A549 treated with CORT108297 at 1 μM for 4 hours (cell line): ENCODE measurements at places on chromosomes 11 and 22. TPM values are rescaled to one million over a fixed set of nuclear protein-coding genes. Genes with fewer than 3 reads are reported as not detected.

DTX4 gene
- total RNA-seq = 4.1 to 5.6 TPM (median 4.8 TPM) in 5 replicates

NPAS4 gene
- not detected in 5 replicates for total RNA-seq

POLR2L gene
- total RNA-seq = 590 to 758 TPM (median 644 TPM) in 5 replicates

PARVG gene
- total RNA-seq = 0.01 TPM in 1 of 5 replicates, not detected in the others

RPS13 gene
- total RNA-seq = 1,499 to 1,926 TPM (median 1,536 TPM) in 5 replicates

FAM180B gene
- not detected in 5 replicates for total RNA-seq

ZC3H12C gene
- 5.2 to 10.1 TPM (median 8.3 TPM) in 5 replicates for total RNA-seq

PTDSS2 gene
- 35.2 to 48.7 TPM (median 46.0 TPM) in 5 replicates for total RNA-seq

KRTAP5-2 gene
- not detected in 5 replicates for total RNA-seq

CELSR1 gene
- total RNA-seq = 23.0 to 28.8 TPM (median 28.0 TPM) in 5 replicates

CDC42BPG gene
- total RNA-seq = 1.0 to 3.0 TPM (median 1.8 TPM) in 5 replicates

SEZ6L gene
- not detected in 5 replicates for total RNA-seq

KCNJ5 gene
- total RNA-seq = 0.01 to 0.03 TPM (median 0.02 TPM) in 5 replicates

GRAMD1B gene
- total RNA-seq = 28.4 to 45.0 TPM (median 41.9 TPM) in 5 replicates

CST6 gene
- total RNA-seq = not detected in 5 replicates

FGF3 gene
- not detected in 5 replicates for total RNA-seq

CSRP3 gene
- not detected in 5 replicates for total RNA-seq

SCN3B gene
- 0.09 to 0.22 TPM (median 0.16 TPM) in 5 replicates for total RNA-seq

NCAPH2 gene
- 33.1 to 39.8 TPM (median 37.6 TPM) in 5 replicates for total RNA-seq

P2RY6 gene
- 7.3 to 14.5 TPM (median 13.2 TPM) in 5 replicates for total RNA-seq

PHOX2A gene
- total RNA-seq = not detected in 5 replicates

OR52E8 gene
- total RNA-seq = not detected in 5 replicates

CALCB gene
- total RNA-seq = 0.07 to 0.09 TPM in 2 of 5 replicates, not detected in the others

TEX12 gene
- 0.17 TPM in 1 of 5 replicates, not detected in the others for total RNA-seq

OR2D2 gene
- not detected in 5 replicates for total RNA-seq

OR6A2 gene
- total RNA-seq = not detected in 5 replicates

HTR3A gene
- not detected in 5 replicates for total RNA-seq

BRSK2 gene
- total RNA-seq = 5.4 to 8.3 TPM (median 6.9 TPM) in 5 replicates

PIH1D2 gene
- total RNA-seq = 0.77 to 1.5 TPM (median 0.99 TPM) in 5 replicates
